Nephron progenitor cell (in vitro differentiated cells): ENCODE measurements at places on chromosomes 5 and 9.

DNA sequence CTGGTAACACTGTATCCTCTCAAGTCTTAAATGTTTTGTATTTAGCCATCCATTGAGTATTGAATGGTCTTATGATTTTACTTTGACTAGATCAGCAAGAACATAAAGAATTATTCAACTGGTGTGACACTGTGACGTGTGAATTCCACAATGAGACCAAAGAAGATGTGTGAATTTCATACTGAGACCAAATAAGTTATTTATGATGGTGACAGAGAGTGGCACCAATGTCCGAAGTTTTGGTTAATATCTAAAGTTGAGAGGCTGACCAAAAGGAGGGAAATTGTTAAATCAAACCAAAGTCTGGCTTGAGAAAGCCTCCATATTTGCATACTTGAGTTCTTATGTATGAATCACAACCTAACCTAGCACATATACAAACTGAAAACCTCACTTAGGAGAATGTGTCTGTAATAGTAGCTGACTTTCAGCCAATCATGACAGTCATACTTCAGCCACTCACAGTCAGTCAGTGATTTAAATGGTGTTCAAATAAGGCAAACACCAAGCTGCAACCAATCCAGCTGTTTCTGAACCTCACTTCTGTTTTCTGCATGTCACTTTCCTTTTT lies 31.5 kb upstream of the FAM170A start:
- DNase-seq: no peak

DNA sequence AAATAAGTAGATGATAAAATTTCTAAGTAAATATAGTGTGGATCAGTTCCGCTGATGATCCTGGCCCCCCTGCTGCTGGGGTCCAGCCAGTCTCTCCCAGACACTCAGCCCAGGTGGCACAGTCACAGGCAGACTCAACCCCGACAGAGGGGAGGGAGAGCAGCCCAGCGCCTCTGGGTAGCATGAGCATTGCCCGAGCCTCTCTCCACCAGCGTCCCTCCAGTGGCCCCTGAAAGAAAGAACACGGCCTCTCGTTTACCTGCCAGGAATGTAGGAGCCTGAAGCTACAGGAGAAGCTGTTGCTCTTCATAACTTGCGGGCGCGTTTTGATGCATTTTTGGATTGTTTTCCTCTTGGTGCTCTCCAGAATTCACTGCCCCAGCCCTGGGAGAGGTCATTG lies 68.8 kb upstream of the ICE1 start:
- DNase-seq: no peak

DNA sequence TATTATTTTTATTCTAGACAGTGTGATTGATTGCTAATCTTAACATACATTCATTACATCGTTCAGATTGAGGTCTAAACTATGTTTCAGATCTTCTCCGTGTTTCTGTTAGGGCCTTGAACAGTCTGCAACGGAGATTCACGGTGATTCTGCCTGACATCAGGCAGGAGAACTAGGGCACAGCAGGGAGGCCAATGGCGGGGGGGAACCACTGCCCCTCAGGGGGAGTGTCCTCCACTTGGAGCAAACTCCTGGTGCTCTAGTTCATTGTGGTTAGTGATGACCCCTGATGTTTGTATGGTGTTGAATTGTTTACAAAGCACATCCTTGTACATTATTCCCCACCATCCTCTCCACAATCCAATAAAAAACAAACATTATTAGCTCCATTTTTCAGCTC lies 173.5 kb downstream of the ZNF608 start:
- DNase-seq: no peak

- DNase-seq: no peak
Observed at GRCh38 chr5:87170799-87171198, 96.9 kb upstream of the RASA1 start.
